Gastroesophageal sphincter (tissue), 4 donors: ENCODE measurements at places on chromosomes 7 and 10.

DNA sequence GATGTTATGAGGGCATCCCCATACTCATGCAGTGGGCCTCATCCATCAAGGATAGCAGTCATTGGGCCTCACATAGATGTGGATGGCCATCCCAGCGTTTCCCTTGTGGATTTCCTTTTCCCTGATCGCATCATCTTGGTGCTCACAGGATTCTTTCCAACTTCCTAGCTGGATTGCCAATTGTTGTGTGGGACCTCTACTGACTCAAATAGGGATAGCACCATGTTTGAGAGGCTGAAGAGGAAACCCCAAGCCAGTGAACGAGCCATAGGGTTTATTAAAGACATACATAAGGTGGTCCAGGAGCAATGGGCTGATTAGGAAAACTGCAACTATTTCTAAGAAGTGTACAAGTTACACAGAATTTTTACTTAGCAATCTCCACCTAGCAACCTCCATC lies 21.8 kb downstream of the ASZ1 start:
- ATAC-seq = no peak

GRCh38 chr10:76558996-76559891 lies 1078.4 kb downstream of the KCNMA1 start:
- peak; percentile 39 for ATAC-seq

GRCh38 chr10:130243015-130243414 lies 106.8 kb downstream of the GLRX3 start:
- ATAC-seq = no peak

DNA sequence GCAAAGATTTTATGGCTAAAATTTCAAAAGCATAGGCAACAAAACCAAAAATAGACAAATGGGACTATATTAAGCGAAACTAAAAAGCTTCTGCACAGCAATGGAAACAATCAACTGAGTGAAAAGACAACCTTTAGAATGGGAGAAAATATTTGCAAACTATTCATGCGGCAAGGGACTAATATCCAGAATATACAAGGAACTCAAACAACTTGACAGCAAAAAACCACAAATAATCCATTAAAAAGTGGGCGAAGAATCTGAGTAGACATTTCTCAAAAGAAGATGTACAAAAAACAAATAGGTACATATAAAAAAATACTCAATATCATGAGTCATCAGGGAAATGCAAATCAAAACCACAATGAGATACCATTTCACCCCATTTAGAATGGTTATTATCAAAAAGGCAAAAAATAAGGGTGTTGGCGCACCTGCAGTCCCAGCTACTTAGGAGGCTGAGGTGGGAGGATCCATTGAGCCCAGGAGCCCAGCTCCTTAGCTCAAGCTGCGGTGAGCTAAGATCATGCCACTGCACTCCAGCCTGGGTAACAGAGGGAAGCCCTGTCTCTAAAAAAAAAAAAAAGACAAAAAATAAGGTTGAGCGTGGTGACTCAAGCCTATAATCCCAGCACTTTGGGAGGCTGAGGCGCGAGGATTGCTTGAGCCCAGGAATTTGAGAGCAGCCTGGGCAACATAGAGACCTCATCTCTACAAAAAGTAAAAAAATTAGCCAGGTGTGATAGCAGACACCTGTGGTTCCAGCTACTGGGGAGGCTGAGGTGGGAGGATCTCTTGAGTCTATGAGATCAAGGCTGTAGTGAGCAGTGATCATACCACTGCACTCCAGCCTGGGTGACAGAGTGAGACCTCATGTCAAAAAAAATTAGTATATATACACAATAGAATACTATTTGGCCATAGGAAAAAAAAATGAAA lies 4.2 kb upstream of the CCM2 start:
- no peak for ATAC-seq

- no peak for ATAC-seq
Observed at GRCh38 chr10:96626795-96627194, 40.0 kb upstream of the TM9SF3 start.

GRCh38 chr10:69865450-69865849 lies 63.7 kb downstream of the COL13A1 start:
- no peak for ATAC-seq

GRCh38 chr10:116118847-116119246 lies 154.2 kb downstream of the GFRA1 start:
- ATAC-seq = no peak

- peak; percentile 74 for ATAC-seq
Observed at GRCh38 chr10:4902571-4903011, 60.6 kb upstream of the AKR1C1 start.

DNA sequence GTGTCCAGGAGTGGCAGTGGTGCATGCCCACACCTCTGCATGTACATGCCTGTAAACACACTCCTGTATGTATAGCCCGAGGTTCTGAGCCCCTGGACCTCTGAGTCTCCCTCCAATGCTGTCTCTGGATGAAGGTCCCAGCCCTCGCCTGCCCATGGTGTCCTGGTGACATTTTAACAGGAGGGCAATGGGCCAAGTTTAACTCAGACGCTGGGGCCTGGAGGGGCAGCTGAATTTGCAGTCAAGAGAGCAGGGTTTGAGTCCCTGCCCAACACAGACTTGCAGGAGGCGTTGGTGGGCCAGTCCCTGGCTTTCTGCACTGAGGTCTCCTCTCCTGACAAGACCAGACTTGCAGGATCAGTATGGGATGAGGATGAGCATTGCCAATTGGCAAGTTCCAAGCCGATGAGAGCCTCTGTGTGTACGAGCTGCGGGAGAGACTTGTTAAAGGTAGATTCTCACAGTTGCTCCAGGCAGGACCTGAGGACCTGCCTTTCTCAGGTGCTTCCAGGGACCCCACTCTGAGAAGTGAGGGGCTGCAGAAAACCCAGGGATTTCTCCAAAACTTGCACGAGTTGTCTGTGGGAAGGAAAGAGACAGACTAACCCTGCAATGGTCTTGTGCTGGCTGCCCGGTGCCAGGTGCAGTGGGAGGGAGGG lies 141.9 kb downstream of the ELFN1 start:
- ATAC-seq = no peak

DNA sequence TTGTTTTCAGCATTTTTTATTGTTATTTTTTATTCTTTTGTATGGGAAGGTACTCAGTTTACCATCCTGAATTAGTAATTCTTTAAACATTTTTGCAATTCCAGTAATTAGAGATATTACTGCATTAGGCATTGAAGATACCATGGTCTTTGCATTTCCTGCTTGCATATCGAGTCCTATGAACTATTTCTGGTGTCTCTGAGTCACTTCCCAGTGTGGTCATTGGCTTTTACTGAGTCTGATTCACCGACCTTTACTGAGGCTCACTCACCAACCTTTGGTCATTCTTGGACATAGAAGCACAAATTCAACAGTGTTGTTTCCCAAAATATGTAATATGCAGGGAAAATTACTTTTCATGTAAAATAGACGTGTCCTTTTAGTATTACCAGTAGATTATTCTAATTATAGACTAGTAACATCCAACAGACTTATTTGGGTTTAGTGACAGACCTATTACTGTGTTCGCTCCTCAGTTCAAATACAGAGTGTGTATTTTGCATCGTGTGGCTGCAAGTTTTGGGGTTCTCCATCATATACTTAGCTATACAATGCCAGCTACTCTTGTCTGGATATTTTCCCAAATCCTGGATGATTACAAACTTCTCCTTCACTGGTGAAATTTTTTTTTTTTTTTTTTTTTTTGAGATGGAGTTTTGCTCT lies 180.7 kb upstream of the PRSS1 start:
- no peak for ATAC-seq

DNA sequence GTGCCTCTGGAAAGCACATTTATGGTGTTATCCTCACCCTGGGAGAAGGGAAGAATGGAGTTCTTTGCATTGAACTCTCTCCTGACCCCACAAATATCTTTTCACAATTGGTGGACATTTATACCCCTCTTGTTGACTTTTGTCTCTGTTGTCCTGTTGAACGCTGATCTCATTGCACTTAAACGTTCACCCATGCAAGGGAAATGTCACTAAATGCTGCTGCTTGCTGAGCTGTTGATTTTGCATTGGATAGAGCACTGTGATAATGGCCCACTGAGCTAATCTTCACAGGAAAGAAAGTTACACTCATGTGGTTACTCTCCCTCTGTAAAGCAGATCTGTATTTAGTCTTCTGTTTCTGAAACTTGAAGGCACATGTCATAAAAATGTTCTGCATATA lies 133.4 kb downstream of the FZD1 start:
- no peak for ATAC-seq

DNA sequence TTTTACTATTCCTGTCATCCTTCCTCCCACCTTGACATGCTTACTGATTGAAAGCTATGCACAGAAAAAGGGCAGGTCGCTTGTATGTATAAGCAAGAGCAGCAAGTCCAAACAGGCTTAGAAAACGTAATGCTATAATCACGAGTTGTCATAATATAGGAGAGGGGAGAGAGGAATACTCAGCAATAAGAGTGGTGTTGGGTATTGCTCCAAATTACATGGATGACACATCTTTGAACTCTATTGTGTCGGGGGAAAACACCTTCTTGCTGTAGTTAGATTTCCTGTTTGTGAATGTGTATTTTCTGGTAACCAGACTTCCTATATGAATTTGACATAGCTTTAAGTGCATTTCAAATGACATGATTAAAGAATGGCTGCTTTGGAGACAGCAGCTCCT lies 7.5 kb downstream of the MET start:
- no peak for ATAC-seq

DNA sequence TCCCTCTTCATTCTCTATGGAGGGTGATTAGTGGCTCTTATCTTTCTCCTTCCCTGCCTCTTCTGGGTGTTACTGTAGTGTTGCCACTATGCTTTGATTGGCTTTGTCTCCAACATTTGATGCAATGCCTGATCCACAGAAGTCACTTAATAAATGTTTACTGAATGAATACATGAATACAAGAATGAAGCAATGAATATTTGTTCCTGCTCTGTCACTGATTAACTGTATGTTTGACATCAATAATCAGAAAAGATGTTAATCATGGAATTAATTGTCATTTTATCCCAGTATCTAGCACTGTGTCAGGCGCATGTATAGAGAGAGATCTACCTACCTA lies 4.3 kb downstream of the ANK3 start:
- ATAC-seq = no peak

DNA sequence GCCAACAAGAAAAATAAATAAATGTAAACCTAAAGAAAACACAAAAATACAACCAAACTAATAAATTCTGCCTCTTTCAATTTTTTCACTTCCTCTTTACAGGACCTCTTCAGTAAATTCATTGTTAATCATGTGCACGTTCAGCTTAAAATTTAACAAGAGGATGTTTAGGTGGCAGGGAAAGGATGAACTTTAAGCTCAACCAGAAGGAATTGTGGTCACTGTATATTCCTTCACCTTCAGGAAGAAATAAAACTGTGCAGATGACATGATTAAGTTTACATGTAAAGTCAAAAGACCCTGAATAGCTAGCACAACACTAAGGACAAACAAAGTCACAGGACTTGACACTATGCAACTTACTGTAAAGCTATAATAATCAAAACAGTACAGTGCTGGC lies 33.0 kb downstream of the KIF5B start:
- no peak for ATAC-seq

GRCh38 chr10:71045204-71045809 lies 156.9 kb upstream of the PCBD1 start:
- no peak for ATAC-seq

DNA sequence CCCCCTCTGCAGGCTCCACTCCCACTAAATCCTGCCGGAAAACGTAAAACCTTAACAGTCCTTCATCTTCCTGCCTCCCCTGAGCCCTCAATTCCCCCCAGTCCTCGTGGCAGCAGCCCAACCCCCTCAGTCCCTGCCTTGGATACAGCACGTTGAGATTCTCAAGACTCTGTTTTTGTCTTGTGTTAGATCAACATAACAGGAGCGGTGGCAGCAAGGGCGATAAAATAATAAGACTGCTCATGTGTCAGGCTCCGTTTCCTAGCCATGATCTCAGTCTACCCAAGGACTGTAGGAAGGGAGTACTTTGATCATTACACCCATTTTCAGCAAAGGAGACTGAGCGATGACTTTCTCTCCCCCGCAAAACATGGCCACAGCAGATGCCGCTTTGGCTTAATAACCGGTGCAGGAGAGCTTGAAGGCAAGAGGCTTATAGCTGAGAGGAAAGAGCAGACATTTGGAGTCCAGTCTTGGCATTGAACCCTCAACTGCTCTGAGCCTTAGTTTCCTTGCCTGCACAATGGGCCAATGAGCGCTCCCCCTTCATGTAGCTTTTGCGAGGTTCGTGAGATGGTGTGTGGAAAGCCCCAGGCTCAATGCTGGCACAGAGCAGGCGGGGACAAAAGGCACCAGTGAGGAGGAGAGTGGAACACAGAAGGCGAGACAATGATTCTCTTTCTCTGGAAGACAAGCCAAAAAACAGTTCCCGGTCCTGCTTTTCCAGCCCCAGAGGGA lies 42.1 kb upstream of the PCBD1 start:
- ATAC-seq = no peak

GRCh38 chr7:20647036-20647435 lies 31.6 kb downstream of the ABCB5 start:
- no peak for ATAC-seq

DNA sequence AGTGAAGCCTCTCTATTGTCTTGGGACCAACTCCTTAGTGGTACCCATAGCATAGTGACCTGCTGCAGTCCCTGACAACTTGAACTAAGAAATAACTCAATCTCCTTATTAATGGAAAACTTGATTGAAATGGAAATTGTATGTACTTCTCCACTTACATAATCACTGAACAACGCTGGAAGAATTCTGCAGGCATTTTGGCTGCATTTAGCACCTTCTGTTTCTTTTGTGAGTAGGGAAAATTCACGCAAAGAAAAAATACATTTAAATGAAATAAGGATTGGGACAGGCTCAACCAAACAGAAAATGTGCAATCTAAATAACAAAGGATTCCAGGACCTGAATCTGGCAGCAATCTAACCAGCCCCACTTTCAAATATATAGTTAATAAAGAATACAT lies 126.9 kb upstream of the GHITM start:
- ATAC-seq = no peak

DNA sequence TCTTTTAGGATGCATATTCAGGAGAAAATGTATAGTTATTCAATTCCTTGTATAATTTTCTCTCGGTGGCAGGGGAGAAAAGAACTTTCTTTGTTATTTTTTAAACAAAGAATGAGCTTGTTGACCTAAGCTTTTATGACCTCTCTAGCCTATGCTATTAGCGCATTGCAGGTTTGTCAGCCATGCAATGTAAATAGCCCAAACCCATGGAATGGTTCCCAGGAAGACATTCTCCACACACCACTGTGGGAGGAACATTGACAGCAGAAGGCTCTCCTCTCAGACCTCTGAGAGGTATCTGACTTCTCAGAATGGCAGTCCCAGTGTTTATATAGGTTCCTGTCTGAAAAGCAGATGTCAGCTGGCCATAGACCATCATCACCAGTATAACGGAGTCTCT lies 19.6 kb upstream of the AGBL3 start:
- no peak for ATAC-seq

GRCh38 chr7:88269586-88269985 lies 37.1 kb downstream of the STEAP4 start:
- ATAC-seq = no peak
